Stimulated activated CD4-positive, alpha-beta T cell treated with anti-CD3 and anti-CD28 coated beads, TNF-alpha, amount 100 ng/mL, for 48 hours (primary cell): ENCODE measurements at places on chromosomes 7 and 10.

DNA sequence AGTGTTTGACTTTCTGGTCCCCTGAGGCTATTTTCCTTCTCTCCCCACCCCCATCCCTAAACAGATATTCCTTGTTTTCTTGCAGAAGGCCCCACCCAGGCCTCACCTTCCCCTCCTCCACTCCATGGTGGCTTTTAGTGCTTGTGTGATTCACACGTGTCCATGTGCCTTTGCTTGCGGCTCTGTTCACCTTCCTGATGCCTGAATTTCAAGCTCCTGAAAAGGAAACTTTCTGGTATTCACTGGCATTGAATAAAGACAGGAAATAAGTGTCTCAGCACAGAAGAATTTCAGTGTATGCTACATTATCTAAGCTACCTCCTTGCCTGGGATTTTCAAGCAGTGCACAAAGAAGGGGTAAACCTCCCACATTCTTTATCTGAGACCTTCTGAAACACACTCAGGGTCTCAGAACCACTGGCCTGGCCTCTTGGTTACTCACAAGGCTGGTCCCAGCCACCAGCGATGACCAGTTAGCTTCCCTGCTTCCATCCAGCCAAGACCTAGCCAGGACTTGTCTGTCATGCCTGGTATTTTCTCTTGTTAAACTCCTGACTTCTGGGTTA is 17.2 kb upstream of the UBE2H start:
- no peak for DNase-seq

- no peak for DNase-seq
These were observed 29.3 kb downstream of the CXCL12 start for GRCh38 chr10:44355630-44356029.

GRCh38 chr10:115706488-115707076 is 566.4 kb downstream of the GFRA1 start:
- no peak for DNase-seq

DNA sequence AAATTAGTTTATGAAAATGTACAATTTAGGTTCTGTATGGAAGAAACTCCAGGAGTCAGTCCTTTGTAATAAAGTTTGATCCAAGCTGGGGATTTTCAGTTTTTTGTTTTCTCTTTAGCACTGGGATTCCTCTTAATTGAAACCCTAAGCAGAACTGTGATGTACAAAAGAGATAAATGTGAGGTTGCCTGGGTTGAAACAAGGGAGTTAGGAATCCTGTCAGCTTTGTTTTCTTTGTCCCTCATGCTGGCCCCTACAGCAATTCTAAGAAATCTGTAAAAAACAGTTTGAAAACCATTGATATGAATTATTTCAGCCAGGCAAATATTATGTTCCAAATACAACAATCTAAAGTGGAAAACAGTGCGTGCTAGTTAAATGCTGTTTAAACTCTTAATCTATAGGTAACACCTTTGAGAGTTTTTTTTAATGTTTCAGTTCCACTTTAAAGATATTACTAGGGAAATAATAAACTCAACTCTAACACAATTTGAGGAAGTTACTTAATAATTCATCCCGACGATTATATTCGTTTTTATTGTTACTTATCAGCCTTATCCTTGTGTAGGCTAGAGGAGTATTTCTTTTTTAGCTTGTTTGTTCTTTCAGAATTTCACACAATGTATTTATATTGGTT is 65.3 kb downstream of the SGCE start:
- no peak for DNase-seq

DNA sequence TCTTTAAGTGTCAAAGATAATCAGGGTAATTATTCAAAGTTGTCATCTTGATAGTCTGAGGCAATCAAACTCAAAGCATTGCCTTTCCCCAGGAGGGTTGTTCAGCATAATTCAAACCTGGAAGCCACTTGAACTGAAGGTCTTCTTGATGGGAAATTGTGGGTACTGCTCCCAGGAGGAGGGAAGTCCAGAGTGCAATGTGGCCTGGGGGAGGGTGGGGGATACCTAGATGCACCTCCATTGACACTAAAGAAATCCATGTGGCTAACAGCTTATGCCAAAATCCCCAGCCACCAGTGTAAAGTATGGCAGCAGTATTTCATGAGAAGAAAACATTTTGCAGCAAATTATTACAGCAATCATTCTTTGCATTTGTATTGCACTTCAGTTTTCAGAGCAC is 114.9 kb downstream of the STRA8 start:
- no peak for DNase-seq

DNA sequence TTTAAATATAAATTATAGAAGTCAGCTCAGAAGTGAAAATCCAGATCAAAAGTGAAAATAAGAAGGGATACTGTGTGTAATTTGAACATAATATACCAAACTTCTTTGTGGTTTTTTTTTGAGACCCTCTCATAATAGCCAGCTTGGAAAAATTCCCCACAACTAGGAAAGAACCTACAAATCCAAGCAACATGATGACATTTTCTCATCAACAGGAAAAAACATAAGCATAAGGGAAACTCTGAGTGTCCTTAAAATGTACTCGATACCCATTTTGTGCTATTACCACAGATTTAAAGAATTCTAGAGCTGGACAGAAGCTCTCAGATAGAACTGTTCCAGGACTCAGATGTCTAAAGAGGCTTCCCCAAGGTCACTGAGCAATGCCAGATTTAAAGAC is 214.8 kb upstream of the KLF14 start:
- DNase-seq: no peak

- no peak for DNase-seq
These were observed 337.7 kb downstream of the GATA3 start for GRCh38 chr10:8392216-8392615.

DNA sequence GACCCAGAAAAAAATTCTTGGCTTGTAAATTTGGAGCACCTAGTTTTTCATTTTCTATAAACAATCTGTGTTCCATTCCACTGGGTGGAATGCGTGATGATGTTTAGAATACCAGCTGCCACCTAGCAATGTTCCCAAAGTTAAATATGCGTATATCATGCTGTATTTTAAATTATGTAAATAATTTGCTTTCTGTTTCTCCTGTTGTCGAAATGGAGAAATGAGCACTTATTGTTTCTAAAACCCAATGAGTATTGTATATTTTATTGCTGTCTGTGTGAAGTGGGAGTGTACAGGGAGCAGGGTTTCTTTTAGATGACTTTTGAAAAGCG is 49.4 kb upstream of the CELF2 start:
- DNase-seq: no peak

DNA sequence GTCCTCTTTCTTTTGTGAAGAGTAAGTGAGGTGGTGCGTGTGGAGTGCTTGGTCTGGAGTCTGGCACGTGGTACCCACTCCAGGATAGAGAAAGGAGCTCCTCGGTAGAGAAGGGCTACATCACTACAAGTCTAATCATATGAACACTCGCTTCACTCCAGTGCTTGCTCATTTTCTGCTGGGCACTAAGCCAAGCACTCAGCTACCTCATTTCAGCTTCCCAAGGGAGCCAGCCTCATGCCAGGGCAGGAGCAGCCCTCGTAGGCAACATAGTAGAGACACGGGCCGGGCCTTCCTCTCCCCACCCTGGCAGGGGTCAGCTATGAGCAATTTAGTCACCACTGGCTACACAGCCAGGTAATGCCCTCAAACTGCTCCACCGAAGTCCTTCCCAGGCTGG is 11.4 kb upstream of the HSPA12A start:
- no peak for DNase-seq

DNA sequence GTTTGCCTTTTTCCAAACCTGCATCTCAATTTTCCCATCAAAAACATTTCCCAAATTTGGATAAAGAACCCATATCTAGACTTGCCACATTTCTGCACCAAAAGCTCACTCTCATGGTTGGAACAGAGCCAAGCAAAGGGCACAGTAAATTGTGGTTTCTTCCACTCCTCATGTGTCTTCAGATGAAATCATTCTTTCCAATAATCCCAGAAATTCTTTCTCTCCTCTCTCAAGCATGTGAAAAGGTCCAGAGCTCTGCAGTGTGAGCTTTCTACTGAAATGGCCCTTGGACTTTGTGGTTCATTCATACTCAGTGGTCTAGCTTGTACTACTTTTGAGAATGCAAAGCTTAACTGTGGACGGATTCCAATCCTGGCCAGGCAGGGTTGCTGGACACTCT is 19.8 kb downstream of the PRSS2 start:
- DNase-seq: no peak
